Sciatic nerve (tissue), 2 donors: ENCODE measurements at places on chromosomes 13 and 19. TPM values are rescaled to one million over a fixed set of nuclear protein-coding genes. Genes with fewer than 3 reads are reported as not detected.

GRCh38 chr19:42846597-42846996 is 32.9 kb downstream of the PSG1 start:
- DNase-seq, result no peak

- DNase-seq, result no peak
These were observed 36.1 kb downstream of the ADPRHL1 start for GRCh38 chr13:113417008-113417751.

DNA sequence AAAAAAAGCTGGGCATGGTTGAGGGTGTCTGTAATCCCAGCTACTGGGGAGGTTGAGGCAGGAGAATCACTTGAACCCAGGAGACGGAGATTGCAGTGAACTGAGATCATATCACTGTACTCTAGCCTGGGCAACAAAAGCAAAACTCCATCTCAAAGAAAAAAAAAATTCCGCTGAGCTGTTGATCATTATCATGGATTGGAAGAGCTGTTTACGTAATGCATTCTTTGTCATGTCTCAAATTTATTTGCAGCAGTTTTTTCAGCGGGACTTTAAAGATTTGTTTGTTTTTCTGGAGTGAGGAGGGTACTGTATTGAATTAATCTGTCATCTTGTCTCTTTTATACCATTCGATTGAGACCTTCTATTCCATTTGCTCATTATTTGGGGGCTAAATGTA is 4.3 kb downstream of the NLRP5 start:
- DNase-seq, result no peak

Gene ZNF443
- total RNA-seq, result 6.8 TPM

Gene LAMP1
- total RNA-seq, result 183 TPM

- DNase-seq, result no peak
These were observed 449.3 kb downstream of the OXGR1 start for GRCh38 chr13:96544957-96545356.

Gene FAM83E
- total RNA-seq, result not detected

Gene PRX
- 801 TPM for total RNA-seq
